ENCODE measurements at places on chromosomes 12 and 14.

DNA sequence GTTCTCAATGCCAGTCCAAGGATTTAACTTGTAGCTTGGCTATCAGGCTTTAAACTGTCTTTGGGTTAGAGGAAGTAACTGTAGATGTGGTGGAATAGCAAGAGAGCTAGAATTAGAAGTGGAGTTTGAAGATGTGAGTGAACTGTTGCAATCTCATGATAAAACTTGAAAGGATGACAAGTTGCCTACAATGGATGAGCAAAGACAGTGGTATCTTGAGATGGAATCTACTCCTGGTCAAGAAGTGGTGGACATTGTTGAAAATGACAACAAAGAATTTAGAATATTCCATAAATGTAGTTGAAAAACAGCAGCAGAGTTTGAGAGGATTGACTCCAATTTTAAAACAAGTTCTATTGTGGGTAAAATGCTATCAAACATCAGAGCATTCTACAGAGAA is 199.0 kb downstream of the DUSP6 start:
- DNase-seq: no peak

- no peak for DNase-seq
Measured at GRCh38 chr12:68325966-68326365, 6.2 kb downstream of the MDM1 start.

GRCh38 chr12:105978686-105979085 is 160.1 kb downstream of the NUAK1 start:
- no peak for DNase-seq

DNA sequence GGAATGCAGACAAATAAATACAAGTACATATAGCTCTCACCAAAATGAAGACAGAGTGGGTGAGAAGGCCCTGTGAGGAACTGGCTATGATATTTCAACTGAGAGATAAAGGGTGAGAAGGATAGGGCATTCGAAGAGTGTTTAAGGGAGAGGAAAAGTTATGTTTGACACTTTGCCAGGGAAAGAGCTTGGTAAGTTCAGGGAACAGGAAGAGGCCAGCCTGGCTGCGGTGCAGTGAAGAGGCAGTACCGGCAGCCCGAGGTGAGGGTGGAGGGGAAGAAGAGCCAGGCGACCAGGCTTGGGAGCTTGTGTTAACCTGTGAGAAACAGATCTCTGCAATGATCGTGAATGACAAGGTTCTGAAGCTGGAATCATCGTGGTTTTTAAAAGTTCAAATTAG is 84.7 kb upstream of the RFX4 start:
- DNase-seq: no peak

GRCh38 chr12:57717131-57717530 is 21.4 kb downstream of the AGAP2 start:
- no peak for DNase-seq

DNA sequence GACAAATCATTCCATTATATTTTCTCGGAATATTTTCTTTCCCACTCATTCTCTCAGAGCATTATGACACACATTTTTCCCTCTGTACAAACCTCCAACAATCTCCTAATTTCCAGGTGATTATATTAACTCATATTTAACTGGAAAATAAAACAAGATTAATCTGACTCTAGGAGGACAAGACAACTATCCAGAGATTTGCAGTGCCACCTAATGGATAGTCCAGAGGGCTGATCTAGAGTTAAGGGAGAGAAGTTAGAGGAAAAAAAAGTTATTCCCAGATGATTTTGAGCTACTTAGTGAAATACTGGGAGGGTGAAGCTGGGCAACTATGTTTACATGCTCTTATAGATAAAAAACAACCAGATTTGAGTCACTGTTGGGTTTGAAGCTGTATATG is 161.7 kb downstream of the ALX1 start:
- DNase-seq: no peak

DNA sequence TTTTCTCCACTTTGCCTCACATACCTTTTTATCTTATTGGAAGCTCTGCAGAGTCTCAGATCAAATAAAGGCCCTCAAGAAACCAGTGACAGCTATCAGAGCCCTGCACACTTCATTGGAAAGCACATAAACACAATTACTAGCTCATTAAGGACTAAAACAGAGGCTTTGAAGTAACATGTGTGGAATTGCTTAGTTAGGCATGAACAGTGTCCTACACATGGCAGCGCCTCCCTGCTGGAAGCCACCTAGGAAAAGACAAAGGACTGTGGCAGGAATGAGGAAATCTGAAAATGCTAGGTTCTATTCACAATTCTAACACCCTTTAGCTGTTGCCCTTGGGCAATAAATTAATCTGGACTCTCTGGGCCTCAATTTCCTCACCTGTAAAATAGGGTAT is 89.4 kb downstream of the SUDS3 start:
- no peak for DNase-seq

- DNase-seq: no peak
Measured at GRCh38 chr12:49707812-49708147, 575 bp upstream of the FMNL3 start.

DNA sequence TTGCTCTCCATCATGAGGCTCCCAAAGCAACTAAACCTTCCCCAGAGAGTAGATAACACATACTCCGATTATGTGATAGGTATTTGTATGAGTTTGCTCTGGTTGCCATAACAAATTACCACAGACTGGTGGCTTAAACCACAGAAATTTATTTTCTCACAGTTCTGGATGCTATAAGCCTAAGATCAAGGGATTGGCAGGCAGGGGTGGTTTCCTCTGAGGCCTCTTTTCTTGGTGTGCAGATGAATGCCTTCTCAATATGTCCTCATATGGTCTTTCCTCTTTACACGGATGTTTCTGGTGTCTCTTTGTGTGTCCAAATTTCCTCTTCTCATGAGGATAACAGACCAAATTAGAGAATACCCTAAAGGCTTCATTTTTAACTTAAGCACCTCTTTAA is 285.8 kb upstream of the GRIP1 start:
- no peak for DNase-seq

DNA sequence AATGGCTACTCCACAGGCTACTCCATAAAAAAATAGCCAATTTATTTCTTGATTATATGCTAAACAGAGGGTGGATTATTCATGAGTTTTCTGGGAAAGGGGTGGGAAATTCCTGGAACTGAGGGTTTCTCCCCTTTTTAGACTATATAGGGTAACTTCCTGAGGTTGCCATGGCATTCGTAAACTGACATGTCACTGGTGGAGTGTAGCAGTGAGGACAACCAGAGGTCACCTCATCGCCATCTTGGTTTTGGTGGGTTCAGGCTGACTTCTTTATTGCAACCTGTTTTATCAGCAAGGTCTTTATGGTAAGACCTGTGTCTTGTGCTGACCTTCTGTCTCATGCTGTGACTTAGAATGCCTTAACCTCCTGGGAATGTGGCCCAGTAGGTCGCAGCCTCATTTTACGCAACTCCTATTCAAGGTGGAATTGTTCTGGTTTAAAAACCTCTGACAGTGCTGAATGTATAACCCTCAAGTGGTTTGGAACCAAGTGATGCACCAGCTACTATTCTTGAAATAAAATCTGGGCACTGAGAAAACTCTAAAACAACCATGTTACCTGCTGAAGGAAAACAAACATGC is 27.7 kb downstream of the C12orf56 start:
- no peak for DNase-seq

DNA sequence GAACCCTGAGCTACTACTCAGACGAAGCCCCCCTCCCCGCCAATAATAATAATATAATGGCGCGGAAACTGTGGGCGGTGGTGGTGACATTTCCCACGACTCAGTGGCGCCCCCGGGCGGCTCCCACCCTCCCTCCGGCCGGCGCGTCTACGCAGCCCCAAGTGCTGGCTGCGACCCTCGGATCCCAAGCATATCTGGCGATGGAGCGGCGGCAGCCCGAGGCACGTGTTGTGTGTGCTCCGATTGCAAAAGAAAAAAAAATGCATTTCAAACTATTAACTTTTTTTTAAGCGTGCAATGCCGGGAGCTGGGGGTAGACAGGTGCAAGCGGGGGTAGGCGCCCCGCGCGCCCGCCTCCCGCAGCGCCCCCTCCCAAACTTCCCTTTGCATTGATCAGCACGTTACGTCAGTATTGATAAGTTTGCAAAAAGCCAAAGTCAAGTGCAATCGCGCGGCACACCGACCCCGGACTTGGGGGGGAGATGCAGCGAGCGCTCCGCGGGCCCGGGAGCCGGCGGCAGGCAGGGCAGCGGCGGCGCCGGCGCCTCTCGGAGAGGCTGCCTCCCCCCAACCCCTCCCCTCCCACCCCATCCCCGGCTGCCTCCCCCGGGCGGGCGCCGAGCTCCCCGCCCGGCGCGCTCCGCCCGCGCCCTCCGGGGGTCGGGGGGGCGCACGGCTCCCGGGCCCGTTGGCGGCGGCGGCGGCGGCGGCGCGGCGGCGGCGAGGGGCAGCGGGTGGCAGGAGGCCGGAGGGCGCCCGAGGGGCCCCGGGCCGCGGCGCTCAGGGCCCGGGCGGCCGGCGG is 113.1 kb upstream of the MYL2 start:
- no peak for DNase-seq

DNA sequence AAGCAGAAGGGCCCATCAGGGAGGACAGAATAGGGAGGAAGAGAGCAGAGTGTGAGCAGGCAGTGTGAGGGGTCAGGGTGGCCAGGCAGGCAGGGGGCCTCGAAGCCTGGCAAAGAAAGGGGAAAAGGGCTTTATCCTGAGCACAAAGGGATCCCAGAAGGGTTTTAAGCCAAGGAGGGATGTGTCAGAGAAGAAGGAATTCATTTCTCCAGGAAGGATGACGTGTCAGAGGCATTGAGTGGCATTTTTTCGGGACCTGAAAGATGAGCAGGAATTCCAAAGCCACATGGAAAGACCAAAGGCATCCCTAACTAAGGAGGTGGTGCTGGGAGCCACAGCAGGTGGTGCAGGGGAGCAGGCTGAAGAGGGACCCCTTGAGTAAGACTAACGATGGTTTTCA is 132.1 kb downstream of the DICER1 start:
- DNase-seq: no peak

GRCh38 chr14:72786378-72787350 is 107.2 kb downstream of the DPF3 start:
- no peak for DNase-seq

DNA sequence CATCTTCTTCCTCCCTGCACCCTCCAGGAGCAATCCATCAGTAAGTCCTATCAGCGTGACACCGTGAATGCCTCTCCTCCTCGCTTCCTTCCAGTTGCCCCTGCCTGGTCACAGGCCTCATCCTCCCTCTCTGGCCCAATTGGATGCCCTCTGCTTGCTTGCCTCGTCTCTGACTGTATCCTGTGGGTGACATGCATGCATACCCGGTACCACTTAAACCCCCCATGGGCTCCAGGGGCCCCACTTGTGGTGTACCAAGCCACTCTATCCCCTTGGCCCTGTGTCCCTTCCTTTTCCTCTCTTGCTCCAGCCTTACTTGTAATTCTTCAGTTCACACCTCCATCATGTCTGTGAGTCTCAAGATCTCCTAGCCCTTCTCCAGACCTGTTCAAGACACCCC is 106.0 kb upstream of the RTL1 start:
- no peak for DNase-seq

GRCh38 chr14:105019861-105020814 is 745 bp downstream of the CDCA4 start:
- DNase-seq: peak; percentile 26

DNA sequence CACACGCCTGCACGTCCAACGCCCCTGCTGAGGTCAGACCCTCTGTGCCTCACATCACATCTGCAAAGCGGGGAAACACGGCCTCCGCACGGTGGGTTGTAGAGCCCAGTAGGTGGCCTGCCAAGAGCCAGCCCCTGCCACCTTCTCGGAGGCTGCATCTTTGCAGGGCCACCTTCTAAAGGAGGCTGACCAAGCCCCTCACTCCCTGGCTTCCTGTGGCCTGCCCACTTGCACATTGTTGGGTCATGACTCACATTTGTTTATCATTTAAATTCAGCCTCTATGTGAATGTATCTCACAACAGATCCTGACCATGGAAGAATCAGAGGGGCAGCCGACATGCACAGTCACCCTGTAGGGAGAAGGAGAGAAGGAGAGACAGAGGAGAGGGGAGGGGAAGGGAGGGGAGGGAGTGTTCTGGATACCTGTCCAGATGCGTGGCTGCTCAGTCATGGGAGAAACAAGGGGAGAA is 319.5 kb upstream of the DIO3 start:
- DNase-seq: no peak

GRCh38 chr14:68977718-68978171 is 1.4 kb downstream of the ACTN1 start:
- no peak for DNase-seq

DNA sequence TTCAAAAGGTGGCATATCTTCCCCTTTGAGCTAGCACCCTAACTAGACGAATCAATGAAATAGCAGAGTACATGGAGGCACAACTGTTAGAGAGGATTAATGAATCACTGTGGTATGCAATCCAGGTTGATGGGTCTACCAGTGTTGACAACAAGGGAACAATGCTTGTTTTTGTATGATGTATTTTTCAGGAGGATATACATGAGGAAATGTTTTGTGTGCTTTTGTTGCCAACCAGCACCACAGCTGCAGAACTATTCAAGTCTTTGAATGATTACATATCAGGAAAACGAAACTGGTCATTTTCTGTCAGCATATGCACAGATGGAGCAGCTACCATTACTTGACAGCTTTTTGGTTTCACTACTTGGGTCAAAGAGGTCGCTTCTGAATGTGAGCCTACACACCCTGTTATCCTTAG is 142.6 kb downstream of the GPHN start:
- no peak for DNase-seq

DNA sequence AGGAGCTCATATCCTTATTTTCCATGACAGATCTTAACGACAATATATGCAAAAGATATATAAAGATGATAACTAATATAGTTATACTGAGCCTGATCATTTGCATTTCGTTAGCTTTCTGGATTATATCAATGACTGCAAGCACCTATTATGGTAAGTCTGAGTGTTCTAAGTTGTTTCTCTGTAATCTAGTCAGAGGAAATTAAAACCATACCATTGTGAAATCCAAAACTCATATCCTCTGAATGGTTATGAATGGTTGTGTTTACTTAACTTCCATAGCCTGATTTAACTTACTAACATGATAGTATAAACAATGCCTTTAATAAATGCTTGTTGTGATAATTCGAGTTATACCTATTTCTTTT is 760 bp downstream of the TMEM19 start:
- no peak for DNase-seq

GRCh38 chr14:79050787-79051727 is 880.9 kb downstream of the NRXN3 start:
- no peak for DNase-seq

DNA sequence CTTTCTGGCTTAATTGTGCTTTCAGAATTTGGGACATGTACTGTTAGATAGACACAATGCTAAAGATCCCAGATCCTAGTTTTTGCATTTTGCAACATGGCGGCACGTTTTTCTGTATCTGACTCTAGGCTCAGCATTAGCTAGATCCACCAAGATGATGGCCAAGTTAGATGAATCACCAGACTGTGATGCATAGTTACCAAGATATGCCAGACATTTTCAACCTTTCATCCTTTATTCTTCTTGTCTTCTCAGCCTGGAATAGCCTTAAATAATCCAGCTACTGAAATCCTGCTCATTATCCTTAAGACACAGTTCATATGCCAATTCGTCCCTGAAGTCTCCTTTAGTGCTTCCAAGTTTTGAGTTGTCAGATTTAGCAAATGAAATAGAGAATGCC is 144.9 kb upstream of the CRY1 start:
- DNase-seq: no peak

DNA sequence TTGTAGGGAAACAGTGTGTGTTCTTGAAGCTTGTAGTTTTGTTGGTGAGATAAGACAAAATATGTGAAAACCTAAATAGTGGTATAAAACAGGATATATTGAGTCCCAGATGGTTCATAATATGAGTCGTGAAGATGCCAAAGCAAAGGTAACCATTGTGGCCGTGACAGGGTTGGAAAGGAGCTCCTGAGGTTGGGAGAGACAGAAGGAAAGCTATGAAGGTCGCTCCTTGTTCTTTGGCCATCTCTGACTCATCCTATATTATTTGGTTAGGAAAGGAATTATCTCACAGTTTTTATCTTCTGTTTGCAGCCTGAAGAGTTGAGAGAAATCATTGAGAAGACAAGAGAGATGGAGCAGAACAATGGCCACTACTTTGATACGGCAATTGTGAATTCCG is 27.1 kb downstream of the ATP6V1D start:
- DNase-seq: no peak
